ENCODE measurements at places on chromosomes 1 and 21.

GRCh38 chr1:25168193-25169071 lies 63.9 kb downstream of the SYF2 start:
- no peak for DNase-seq

DNA sequence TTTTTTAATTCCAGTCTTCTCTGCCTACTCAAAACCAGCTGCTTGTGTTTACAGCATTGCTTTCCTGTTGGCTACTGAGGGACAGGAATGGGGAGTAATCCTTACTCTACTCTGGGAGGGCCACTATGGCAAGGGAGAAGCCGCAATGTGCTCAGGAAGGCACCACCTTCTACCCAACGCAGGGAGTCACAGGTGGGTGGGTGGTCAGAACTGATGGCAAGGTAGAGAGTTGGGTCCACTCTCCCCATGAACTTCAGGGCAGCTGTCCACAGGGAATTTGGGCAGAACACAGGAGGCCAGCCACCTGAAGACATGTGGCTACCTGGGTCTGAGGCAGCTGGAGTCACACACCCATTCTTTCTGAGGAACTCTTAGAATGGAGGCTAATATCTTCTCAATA lies 40.5 kb upstream of the HMGB4 start:
- DNase-seq: no peak

DNA sequence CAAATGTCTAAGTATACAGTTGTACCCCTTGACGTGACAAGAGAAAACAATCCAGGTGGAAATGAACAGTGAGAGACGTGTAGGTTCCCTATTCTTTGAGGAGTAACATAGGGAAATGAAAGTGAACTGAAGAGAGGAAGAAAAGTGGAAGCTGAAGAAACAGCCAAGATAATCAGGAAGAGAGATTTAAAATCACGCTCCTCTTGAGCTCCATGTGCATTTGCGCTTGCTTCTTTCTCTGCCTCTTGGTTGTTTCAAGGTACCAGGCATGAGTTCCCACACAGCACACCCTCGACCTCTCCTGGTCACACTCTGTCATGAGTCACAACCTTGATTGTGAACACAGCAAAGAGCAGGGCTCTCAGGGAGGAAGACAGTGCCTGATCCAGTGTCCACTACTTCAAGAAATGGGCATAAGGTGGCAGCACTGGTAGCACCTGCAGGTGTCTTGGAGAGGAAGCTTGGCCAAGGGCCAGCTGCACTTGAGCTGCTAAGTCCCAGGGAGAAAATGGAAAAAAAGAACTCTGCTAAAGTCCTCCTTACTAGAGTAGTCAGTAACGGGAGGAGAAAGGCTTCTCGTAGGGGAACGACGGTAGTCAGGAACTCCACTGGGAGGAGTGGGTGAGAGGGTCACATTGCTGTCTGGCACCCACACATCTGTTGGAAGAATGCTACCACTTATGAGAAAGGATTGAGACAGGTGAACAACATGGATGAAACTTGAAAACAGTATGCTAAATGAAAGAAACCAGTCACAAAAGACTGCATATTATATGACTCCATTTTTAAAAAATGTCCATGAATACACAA lies 18.3 kb upstream of the ARID1A start:
- peak; percentile 22 for DNase-seq

DNA sequence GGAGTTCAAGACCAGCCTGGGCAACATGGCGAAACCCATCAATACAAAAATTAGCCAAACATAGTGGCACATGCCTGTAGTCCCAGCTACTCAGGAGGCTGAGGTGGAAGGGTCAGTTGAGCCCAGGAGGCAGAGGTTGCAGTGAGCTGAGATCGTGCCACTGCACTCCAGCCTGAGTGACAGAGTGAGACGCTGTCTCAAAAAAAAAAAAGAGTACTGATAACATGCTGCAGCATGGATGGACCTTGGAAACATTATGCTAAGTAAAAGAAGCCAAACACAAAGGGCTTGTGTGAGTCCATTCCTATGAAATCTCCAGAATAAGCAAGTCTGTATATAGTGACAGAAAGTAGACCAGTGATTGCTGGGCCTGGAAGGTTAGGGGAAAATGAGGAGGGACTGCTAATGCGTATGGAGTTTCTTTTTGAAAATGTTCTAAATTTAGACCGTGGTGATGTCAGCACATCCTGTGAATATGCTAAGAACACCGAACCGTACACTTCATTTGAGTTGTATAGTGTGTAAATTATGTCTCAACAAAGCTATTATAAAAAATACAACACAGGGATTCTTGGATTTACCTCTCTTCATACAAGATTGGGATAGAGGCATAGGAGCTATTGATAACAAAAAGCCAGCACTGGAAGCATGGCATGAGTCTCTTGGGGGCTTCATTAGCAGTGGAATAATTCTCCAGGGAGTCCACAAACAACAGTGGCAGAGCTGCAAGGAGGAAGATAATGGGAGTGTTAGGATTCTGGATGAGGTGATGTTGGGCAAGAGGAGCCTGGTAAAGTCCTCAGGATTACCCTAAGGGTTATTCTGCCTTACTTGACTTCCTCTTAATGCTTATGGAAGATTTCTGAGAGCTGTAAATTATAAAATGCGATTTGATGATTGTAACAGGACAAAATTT lies 73.5 kb downstream of the TTC3 start:
- DNase-seq: no peak

- no peak for DNase-seq
These were observed 30.0 kb downstream of the MIS18A start for GRCh38 chr21:32248571-32249461.

- no peak for DNase-seq
These were observed 58.4 kb downstream of the PLXNA2 start for GRCh38 chr1:208185801-208186231.

DNA sequence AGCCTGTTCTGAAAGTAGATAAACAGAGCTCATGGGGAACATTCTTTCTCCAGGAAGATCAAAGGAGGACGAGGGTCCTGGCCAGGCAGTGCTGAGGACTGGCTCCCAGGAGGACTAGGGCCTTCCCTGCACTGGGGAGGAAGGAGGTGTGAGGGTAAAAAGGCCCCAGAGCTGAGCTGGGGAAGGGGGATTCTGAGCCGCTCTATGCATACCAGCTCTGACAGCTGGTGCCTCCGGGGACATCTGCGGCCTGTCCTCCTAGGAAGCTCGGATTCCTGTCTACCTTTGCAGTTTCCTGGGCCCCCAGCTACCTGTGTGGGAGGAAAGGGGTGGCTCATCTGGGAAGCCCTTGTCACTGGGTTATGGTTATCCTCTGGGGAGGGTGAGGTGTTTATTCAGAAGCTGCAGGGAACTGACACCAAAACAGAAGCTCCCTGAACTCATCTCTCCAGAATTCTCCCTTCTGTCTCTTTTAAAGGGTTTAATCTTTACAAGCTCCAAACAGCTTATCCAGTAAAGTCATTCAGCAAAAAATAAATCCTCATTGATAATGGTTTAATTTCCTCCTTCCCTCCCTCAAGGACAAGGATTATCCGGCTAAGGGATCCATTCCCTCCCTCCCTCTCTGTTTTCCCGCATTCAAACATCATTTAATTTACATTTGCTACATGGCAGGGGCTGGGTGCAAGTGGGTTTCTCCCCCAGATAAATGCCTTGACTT lies 31.0 kb downstream of the NENF start:
- no peak for DNase-seq

DNA sequence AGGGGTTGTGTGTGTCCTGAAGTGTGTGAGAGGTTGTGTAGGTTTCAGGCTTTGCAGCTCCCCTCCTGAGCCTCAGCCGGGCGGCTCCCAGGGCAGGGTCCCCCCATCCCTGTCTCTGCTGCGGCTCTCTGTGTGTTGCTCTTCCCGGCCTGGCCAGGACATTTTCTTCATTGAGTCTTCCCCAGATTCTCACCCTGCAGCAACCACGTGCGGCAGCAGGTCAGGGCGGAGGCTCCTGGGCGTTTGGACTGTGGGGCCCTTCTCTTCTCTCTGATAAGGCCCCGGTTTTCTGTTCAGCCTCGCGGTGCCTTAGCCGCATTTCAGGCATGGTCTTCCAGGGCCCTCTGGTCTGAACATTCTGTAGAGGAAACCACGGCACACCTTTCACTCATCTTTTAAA lies 1.8 kb upstream of the TCP10L start:
- no peak for DNase-seq

GRCh38 chr1:110637475-110637874 lies 31.3 kb upstream of the KCNA2 start:
- DNase-seq: no peak

DNA sequence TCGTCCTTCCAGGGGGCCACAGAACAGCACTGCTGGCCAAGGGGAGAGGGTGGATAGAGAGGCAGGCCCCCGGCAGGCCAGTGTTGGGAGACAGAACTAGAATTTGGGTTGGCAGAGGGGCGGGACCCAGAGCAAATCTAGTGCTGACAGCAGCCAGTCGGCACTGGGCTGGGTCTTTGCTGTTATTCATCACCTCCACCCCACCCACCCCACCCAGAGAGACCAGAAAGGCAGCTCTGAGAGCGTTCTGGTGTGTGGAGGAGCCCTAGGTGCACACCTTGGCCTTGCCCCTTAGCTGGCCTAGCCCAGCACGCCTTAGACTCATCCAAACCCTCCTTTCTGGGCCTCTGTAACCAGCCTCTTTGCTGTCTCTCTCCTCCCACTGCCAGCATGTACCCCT lies 6.4 kb upstream of the PKP1 start:
- no peak for DNase-seq

- no peak for DNase-seq
These were observed 32.6 kb downstream of the LHX8 start for GRCh38 chr1:75166821-75167220.

- no peak for DNase-seq
These were observed 97.6 kb downstream of the CC2D1B start for GRCh38 chr1:52268372-52268771.

GRCh38 chr1:28171246-28171645 lies 5.2 kb downstream of the PTAFR start:
- no peak for DNase-seq

DNA sequence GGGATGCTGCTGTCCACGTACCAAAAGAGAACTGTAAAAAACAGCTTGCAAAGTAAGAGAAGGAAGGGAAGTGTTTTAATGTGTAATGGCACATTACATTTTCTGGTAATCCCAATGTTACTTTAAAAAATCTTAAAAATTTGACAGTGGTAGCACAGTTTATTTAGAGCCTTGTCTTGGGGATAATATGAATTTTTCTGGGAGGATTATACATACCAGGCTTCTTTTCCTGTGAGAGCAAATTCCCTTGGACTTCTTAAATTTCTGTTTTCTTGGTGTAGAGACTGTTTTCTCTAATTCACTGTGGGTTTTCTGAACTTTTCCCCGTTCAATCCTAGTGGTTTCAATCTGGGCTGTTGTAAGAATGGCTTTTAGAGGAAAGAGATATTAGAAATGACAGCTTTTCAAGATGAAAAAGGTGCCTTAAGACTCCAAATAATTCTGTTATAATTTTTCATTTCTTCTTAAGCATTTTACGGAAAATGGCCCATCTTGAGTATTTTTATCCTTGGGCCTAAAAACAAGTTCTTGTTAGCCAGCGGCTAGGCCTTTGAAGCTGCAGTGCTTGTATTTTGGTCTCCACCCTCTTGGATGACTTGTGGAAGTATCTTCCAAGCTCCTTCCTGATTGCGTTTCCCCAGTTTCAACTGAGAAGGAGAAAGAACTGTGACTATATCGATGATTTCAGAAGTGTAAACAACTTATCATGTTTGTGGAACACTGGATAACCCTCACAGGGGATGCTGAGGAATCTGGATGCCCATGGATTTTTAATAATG lies 70.0 kb downstream of the LEPR start:
- DNase-seq: no peak

- no peak for DNase-seq
These were observed 2.8 kb downstream of the HES4 start for GRCh38 chr1:996851-997712.

DNA sequence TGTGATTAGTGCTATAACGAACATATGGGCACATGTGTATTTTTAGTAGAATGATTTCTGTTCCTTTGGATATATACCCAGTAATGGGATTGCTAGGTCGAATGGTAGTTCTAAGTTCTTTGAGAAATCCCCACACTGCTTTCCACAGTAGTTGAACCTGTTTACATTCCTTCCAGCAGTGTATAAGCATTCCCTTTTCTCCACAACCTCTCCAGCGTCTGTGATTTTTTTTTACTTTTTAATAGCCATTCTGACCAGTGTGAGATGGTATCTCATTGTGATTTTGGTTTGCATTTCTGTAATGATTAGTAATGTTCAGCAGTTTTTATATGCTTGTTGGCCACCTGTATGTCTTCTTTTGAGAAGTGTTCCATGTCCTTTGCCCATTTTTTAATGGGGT lies 81.8 kb upstream of the SLC44A3 start:
- no peak for DNase-seq

GRCh38 chr1:169615803-169616202 lies 14.1 kb downstream of the SELP start:
- DNase-seq: no peak

Measured in hypothalamus (tissue), 51 donors.